ENCODE measurements at places on chromosomes 7 and 10.

GRCh38 chr7:128713794-128714193, 25.4 kb upstream of the CALU start:
- DNase-seq = no peak

GRCh38 chr7:5595545-5596045, 172.0 kb upstream of the TNRC18 start:
- DNase-seq = no peak

DNA sequence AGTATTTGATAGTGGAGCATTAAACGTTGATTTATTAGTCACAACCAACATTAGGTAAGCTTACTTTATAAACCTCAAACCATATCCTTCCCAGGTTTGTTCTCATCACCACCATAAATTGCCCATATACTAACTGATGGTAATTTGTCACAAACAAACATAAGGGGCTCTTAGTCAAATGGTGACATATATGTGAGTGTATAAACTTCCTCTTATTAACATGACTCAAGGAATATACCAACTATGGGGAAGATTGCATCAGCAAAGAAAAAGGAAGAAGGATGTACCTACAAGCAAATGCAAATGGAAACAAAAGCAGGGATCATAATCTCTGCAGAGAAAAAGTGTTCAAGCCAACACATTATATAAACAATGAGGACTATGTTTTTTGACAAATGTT, 418.2 kb upstream of the AKR1E2 start:
- DNase-seq = no peak

DNA sequence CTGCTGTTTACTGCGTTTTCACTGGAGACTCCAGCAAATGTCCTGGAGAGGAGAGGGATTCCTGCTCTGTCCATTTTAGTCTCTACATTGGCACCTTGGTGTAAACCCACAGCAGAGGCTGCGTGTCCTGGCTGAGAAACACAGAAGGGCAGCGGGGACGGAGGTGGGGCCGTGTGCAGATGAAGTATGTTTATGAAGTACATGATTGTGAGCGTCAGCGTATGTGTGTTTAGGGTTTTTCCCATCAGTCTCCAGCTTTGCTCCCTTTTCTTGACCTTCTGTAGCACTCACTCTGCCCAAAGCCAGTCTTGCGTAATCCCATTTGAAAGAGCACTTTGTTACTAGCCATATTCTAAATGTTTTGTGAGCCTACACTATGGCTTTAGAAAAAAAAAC, 750.7 kb upstream of the SORCS1 start:
- DNase-seq = no peak

DNA sequence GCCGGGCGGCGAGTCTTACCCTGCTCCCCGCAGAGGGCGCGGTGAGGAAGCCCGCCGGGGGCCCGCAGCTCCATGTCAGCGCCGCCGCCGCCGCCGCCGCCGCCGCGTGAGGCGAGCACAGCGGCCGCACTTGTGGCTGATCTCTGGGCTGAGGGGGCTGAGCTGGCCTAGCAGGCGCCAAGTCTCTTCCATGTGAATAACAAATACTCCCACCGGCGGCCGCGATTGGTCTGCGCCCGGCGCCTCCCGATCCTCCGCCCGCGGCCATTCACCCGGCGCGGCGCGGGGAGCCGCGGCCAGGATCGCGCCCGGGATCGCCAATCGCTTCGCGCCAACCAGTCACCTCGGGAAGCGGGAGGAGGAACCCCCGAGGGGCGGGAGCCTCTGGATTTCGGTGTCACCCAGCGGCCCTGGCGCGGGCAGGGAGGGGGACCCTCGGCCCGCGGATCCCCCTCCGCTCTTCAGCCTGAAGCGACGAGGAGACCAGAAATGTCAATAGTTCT, at the start of gene GRM8:
TSS of gene GRM8 (minus strand) at position 164 of the 503 bp plus-strand sequence.
- DNase-seq = no peak

DNA sequence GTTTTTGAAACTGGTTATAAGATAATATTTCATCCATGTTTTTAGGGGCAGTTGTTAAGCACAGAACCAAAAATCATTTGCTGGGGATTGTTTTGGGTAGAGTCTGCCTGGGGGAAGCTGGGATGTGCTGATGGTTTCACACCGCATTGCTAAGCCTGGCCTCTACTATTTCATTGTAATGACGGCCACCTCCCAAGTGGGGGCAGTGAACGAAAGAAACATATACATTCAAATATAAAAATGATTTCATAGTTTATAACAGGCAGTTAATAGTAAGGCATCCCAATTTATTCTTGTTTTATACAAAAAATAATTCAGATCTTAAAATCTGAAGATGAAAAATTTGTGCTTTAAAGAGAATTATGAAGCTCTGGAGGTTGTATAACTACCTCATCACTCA, 750.8 kb downstream of the REEP3 start:
- no peak for DNase-seq

GRCh38 chr10:118409295-118409694, 67.2 kb upstream of the FAM204A start:
- DNase-seq = no peak

All from stimulated activated CD4-positive, alpha-beta T cell treated with anti-CD3 and anti-CD28 coated beads, TNF-alpha, amount 100 ng/mL, for 4 hours (primary cell).